ENCODE measurements at places on chromosomes 12 and 14.

GRCh38 chr14:77124345-77125280 is 17.0 kb downstream of the ZDHHC22 start:
- DNase-seq = peak; percentile 92

DNA sequence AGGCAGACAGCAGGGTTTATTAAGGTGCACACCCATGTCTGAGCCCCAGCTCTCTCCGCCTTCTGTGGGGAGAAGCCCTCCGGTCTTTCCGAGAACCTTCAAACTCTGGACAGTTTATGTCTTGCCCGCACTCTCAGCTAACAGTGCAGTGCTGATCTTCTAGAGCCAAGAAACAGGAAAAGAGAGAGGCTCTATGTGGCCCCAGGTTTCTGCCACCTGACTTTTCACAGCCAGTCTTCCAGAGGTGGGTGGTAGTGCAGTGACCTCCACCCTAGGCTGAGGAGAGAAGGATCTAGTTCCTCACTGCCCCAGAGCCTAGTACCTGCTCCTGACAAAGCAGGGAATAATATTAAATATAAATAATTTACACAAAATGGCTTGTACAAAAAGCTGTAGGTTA is 4.0 kb upstream of the SLC22A17 start:
- DNase-seq = no peak

GRCh38 chr14:24298892-24299254 is 707 bp downstream of the DHRS1 start:
- DNase-seq = no peak

DNA sequence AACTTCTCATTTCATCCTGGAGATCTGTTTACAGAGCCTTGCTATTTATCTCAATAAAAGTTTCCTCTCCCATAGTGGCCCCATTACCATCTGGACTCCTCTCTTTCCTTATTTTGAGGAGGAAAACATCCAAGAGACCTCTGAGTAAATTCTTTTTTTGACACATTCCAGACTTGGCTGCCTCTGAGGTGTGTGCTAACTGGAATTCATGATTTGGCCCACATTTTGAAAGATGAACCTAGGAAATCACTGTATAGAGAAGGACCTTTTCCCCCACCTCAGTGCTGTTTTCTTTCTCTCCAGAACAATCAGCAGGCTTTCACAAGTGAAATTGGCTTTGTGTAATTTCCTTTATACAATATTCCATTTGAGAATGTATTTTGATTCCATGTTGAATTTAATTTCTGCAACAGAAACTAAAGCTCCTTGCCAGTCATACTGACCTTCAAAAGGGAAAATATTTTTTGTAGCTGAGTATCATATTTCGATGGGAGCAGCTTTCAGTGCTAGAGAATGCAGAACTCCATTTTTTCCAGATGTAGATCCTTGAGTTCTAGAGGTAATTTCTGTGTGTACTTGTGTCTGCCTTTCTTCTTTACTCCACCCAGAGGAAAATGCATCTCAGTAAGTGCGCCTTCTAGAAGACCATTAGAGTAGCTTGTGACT is 244.9 kb upstream of the RGS6 start:
- DNase-seq = no peak

DNA sequence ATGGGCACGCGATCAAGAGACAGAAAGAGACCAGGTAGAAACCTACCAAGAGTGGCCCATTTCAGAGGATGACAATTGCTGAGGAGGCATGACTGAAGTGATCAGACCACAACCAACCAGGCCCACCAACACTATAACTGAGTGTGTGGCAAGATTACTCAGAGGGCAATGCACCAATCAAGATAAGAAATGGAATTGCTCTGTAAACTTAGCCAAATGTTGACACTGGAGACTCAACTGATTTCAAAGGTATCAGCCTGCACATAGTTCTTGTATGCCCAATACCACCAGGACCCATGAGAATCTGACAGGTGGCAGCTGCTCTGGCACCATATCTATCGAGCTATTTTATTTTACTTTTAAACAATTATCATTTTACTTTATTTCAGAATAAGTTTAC is 128.9 kb downstream of the FOXN3 start:
- DNase-seq = no peak

DNA sequence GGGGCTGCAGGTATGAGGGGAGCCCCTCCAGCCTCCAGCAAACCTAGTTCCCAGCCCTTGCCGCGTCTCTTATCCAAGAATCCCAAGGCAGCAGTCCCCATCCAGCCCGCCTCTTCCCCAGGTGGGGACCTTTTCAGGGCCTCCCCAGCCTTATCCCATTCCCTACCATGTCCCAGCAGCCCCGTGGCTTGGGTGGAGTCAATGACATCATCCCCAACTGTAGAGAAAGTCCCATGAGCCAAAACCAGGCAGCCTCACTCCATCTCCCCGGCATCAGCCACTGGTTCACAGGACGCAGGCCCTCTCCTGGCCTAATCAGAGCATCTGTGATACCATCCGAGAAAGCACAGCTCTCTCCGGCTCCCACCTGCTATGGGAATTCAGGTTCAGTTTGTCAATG is 131.0 kb downstream of the NCOR2 start:
- no peak for DNase-seq

GRCh38 chr12:25266497-25266896 is 15.8 kb upstream of the KRAS start:
- no peak for DNase-seq

DNA sequence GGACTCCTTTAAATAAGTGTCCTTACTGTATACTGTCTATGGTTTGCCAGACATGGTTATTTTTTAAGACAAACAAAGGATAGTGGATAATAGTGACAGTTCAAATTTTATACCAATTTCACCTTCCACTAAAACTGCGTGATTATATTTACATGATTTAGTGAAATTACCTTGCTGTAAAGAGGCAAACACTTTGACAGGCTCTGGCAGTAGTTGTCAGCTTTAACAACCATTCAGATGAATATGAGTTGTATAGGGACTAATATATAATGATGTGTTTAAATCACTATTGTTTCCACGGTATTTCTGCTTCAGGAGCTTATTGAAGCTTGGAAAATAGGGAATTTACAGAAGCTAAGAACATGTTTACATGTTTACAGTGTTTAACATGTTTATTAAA is 1364.0 kb downstream of the FSCB start:
- no peak for DNase-seq

GRCh38 chr14:104724407-104724980 is 465 bp downstream of the ADSS1 start:
- no peak for DNase-seq

DNA sequence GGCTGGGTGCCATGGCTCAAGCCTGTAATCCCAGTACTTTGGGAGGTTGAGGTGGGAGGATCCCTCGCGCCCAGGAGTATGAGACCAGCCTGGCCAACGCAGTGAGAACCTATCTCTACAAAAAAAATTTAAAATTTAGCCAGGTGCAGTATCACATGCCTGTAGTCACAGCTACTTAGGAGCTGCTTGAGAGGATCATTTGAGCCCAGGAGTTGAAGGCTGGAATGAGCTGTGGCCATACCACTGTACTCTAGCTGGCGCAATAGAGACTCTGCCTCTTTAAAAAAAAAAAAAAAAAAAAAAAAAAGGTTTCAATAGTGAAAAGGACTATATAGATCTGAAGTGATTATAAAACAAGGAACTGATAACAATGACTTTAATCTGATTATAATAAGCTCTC is 13.5 kb downstream of the PSMA3 start:
- no peak for DNase-seq

- DNase-seq = peak; percentile 94
Observed at GRCh38 chr12:57476162-57476992, 3.3 kb downstream of the ARHGAP9 start.

DNA sequence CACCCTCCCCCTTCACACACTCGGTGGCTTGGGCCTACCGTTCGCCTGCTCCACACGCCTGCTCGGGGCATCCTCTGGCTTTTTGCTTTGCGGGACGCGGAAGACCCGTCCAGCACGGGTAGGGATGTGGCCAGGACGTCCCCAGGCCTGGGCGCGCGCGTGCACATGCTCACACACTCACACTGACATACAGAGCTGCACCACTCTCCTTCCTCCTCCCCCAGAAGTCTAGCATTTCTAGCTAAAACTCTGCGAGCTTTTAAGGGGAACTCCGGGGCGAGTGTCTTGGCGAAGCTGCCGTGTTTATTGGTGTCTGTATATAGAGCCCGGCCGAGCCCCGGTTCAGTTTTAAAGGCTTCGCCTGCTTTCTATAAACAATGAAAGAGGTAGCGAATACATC is 5.0 kb downstream of the TBX5 start:
- DNase-seq = no peak

DNA sequence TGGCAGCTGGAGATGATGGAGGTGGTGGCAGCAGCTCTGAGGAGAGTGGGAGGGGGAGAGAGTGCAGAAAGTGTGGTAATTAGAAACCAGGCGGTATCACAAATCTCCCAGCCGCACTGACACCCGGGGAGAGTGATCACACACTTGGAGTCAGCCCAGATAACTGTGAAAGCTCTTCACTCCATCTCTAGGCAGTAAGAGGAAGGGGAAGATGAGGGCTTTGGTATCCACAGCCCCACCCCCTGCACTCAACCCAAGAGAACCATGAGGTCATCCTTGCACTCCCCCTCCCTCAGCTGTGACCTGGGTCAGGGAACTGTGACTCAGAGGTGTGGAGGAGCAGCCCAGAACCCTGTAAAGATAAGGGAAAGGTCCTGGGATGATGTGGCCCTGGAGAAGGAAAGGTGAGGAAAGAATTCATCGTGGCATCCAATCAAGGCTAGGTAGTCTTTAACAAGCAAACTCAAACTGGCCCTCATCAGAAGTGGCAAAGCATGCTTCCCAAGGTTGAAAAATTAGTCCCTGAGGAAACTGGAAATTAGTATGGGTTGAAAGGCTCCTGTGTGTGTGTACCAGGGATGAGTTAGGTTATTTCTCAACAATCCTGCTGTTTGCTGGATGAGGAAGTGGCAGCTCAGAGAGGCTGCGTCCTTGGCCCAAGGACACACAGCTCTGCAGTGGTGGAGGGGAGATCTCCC is 111.0 kb upstream of the LHX5 start:
- DNase-seq = no peak

DNA sequence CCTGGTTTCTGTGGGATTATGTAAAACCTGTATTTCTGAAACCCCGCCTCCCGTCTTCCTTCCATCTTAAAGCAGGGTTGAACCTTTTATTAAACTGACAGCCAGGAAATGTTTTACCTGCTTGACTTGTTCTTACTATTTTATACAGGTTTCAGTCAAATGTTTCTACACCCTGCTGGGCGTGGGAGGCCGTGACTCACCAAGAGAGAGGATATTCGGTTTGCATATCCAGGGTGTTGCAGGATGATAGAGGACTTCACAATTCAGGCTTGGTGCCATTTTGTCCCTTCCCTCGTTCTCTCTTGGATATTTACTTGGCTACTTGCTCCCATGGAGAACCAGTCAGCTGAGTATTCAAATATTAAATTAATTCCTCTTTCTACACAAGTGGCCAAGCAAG is 69.7 kb downstream of the ARF6 start:
- no peak for DNase-seq

DNA sequence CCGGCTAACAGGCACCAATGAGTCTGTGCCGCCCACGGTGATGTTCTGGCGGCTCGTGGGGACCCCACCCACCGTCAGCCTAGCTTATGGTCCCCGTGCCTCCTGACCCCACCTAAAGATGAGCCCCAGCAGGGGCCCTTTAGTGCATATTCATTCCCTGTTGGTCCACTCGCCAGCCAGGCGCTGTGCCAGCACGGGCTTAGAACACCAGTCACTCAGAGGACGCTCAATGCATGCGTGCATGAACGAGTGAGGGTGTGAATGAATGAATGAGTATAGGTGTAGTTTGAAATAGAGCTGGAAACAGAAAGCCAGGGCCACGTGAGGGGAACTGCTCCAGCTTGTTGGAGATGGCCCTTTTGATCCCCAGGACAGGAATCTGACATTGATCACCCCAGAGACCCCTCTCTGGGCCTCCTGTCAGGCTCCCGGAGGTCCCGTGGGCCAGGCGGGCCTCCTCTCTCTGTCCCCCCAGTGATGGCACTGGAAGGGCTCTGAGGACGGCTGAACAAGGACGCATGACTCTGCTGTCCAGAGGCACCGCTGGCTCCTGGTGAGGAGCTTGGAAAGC is 193.9 kb upstream of the C14orf180 start:
- peak; percentile 69 for DNase-seq

GRCh38 chr14:100056964-100057795 is 8.0 kb upstream of the EVL start:
- no peak for DNase-seq

DNA sequence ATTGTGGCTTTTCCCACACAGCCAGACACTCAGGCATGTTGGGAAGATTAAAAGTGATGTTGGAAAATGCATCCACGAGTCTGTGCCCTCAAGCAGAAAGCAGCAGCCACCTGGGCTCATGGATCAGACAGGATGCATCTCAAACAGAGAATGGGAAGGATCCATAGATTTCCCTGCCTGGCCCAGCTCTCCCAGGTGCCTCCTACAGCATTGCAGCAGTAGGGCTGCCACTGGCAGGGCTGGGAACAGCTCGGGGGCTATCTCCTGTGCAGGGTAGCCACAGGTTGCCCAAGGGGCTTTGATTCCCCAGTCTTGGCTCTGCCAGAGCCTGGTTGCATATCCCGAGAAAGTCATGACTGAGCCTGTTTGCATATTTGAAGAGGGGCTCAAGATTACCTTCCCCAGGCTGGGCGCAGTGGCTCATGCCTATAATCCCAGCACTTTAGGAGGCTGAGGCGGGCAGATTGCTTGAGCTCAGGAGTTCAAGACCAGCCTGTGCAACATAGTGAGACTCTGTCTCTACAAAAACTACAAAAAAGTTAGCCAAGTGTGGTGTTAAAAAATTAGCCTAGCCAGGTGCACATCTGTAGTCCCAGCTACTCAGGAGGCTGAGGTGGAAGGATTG is 19.5 kb downstream of the C14orf132 start:
- DNase-seq = peak; percentile 41

DNA sequence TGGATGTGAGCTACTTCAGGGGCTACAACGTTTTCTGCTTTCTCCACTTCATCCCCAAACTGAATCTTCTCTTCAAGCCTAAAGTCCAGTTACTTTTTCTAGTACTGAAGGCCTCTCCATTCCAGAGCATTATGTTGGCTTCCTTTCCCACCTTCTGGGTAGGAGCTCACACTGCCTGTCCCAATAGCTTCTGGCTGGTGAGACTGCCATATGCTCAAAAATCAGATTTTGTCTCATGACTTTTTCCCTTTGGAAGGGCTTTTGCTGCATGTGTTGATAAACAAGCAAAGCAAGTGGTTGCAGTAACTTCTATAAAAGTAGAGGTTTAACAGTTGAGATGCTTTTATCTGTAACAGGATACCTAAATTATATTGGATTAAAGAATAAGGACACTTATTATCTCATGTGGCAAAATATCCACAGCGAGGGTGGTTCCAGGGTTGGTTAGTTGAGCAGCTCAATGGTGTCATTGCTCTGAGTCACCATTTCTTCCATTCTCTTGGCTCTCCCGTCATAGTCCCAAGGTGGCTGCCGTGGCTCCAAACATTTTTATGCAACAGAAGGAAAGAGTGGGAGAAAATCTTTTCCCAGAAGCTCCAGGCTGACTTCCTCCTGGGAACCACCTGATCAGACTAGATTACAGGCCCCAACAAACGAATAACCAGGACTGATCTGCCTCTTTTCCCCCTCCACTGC is 15.1 kb upstream of the PPFIBP1 start:
- no peak for DNase-seq

- DNase-seq = no peak
Observed at GRCh38 chr12:124278389-124279101, 16.3 kb upstream of the RFLNA start.

- no peak for DNase-seq
Observed at GRCh38 chr12:94616203-94616729, 34.1 kb downstream of the TMCC3 start.

GRCh38 chr12:10395390-10395998 is 5.7 kb upstream of the KLRK1 start:
- DNase-seq = no peak

- peak; percentile 90 for DNase-seq
Observed at GRCh38 chr14:73741386-73741875, 27.2 kb upstream of the PNMA1 start.

GRCh38 chr12:88993651-88994050 is 358.6 kb downstream of the DUSP6 start:
- no peak for DNase-seq

Data from spleen (tissue), 13 donors.